ENCODE measurements at places on chromosomes 7 and 10.

GRCh38 chr7:98178762-98179490, 32.3 kb upstream of the BHLHA15 start:
- DNase-seq = no peak

- no peak for DNase-seq
Measured at GRCh38 chr7:158042156-158042880, 545.3 kb downstream of the PTPRN2 start.

GRCh38 chr10:15315286-15315685, 55.8 kb downstream of the FAM171A1 start:
- DNase-seq = no peak

DNA sequence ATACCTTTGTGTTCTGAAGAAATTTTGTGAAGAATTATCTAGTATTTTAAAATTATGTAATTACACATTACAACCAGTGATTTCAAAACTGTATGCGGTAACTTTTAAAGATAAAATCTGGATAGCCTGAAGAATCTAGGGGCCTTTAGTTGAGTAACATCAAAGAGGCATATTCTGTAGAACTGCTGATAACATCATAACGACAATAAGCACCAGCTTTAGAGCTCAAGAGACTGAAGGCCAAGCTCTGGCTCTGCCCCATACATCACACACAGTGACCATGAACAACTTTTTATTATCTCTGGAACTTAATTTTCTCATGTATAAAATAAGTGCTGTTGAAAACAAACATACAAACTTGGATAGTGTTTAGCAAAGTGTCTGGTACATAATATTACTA, 121.1 kb upstream of the RHOBTB1 start:
- no peak for DNase-seq

DNA sequence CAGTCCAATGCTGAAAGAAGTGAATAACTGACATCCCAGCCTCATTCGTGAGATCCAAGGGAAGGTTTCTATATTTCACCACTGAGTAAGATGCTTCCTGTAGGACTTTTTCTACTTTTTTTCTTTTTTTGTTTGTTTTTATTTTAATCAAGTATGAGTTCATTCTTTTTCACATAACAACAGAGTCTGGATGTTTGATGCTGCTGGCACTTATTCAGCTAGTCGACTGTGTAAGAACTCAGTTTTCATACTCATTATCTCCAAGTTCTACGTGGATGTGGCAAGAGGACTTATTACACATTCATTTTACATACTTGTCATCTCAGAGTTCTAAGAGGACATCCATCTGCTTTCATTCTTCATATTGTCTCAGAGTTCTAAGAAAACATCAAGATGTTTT, 86.9 kb downstream of the CPXM2 start:
- no peak for DNase-seq

GRCh38 chr7:138196971-138197896, 121.0 kb downstream of the AKR1D1 start:
- DNase-seq = no peak

GRCh38 chr10:33195608-33196376, 138.7 kb downstream of the NRP1 start:
- DNase-seq = no peak

DNA sequence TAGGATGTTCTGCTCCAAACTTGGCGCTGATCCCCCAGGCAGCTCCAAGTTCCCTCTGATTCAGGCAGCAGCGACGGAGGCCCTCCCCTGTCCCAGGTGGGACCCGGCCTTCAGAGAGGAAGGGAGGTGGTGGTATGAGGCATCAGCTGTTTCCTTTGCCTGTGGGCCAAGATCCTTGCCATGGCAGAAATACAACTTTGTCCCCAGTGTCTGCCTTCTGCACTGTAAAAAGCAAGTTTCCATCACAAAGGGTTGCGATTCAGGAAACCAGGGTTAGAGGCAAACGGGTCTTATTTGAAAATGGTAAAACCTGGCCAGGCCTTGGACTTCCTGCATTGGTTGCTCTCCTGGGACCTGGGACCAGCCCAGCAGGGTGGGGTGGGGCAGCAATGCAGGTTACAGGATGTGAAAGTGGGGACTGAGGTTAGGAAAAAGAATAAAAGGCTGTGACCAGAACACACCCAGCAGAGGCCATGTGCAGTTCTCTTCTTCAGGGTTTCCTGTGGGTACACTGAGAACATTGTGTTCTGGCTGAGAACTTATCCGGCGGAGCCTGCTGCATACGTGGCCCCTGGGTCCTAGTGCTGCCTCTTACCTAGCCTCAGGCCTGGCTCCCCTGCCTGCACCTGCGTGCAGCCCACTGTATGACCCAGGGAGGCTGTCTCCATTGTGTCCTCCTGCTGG, 25.1 kb upstream of the DDIT4 start:
- DNase-seq = no peak

- no peak for DNase-seq
Measured at GRCh38 chr10:413662-414071, 275.8 kb downstream of the DIP2C start.

DNA sequence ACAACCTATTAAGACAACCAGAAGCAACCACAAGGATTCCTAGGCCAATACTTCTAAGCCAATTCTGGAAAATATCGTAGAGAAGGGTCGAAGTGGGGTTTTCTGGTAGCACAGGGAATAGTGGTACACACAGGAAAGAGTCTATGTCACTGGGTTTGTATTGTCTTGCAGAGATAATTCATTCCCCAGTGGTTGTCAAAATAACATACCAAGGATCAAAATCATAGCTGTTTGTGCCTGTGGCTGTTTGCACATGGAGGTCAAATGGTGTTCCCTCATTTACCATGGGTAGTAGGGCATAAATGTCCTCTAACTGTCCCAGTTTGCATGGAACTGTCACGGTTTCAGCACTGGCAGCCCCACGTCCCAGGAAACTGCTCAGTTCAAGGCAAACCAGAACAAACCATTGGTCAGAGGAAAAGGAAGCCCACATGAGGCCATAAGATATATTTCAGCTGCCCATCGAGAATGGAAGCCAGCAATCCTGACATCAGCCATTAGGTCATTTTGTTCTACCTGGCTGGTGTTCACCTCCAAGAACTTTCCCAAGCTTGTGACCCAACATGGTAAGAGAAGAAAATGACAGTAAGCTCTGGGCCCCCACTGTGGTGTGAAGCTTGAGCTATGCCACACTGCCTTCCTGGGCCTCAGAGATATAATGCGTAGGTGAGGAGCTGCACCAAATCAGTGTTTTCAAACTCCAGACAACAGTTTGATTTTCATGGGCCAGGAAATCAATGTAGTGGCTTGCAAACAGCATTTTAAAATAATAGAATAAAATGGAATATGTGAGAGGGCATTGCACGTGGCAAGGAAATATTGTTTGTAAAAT, 53.9 kb upstream of the NFE2L3 start:
- no peak for DNase-seq

- DNase-seq = no peak
Measured at GRCh38 chr7:132580277-132580676, 4.0 kb upstream of the PLXNA4 start.
